Stomach (tissue), 19 donors: ENCODE measurements at places on chromosomes 4 and X. TPM values are rescaled to one million over a fixed set of nuclear protein-coding genes. Genes with fewer than 3 reads are reported as not detected.
A peak's percentile ranks its signal among the peaks of the same experiment; 100 is the strongest.

- DNase-seq: peak; percentile 32
These were observed 31.6 kb upstream of the C1QTNF7 start for GRCh38 chr4:15396157-15396800.

DNA sequence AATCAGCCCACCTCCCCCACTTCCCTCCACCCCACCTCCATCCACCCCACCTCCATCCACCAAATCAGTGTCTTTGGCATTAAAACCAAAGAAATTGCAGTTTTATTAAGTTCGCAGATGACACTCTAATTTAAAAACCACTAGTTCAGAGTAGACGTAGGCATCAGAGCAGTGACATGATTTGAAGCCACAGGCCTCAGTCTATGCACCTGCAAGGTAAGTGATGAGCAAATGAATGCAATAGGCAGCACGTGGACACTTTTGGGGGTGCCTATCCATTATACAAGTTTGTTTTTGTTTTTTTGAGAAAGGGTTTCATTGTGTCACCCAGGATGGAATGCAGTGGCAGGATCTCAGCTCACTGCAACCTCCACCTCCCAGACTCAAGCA lies 88.0 kb upstream of the TRIM2 start:
- DNase-seq: no peak

GRCh38 chr4:4719436-4719835 lies 140.0 kb upstream of the MSX1 start:
- no peak for DNase-seq

DNA sequence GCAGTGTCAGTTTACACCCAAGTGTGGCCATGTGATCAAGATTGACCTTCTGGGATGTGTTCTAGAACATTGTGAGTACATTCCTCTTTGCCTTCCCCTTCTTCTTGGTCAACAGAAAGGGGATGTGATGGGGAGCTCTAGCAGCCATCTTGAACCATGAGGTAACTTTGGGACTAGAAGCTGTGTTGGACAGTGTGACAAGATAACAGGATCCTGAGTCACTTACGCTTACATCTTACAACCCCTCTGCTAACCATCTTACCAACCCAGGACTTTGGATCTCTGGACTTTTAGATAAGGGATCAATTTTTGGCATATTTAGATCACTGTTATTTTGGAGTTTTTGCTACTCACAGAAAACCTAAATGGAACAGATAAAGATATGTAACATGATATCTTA lies 625.6 kb downstream of the BCOR start:
- DNase-seq: no peak

SETD7 gene
- 40.3 TPM for total RNA-seq

DNA sequence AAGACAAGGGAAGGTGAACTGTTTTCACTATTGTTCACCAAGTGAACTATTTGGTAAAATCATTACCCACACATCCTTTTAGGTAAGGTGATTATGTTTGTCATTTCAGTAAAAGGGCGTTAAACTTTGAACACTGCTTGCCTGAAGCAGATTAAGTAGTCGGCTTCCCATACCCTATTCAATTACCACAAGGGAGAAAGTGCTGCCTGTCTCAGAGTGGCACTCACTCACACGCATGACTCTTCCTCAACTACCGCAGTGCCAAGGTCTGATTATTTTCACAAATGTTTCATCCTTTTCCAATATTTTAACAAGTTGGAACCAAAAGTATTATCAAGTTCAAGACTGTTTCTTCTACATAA lies 11.0 kb downstream of the VEGFC start:
- no peak for DNase-seq

CSAG1 gene
- total RNA-seq: not detected

IL15 gene
- 1.2 TPM for total RNA-seq

GRCh38 chr4:85717847-85718246 lies 242.9 kb downstream of the ARHGAP24 start:
- DNase-seq: no peak

DNA sequence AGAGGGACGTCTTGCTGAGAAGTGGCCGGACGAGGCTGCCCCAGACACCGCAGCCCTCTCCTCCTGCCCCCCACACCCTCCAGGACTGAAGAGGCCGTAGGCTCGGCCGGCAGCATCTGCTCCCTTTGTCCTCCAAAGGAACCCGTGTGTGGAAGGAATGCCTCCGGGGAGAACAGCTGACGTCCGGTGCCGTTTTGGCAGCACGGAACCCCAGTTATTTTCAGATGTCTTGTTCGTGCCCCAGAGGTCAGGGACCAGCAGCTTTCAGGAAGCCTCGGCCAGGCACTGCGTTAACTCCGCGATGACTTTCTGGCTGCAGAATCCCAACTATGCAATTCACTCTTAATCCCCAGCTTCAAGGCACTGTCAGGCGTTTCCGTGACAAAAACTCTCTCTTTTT lies 10.9 kb upstream of the PPP2R3B start:
- DNase-seq: no peak

GRCh38 chrX:30280428-30280827 lies 28.8 kb downstream of the NR0B1 start:
- no peak for DNase-seq

KCND1 gene
- not detected for total RNA-seq

- no peak for DNase-seq
These were observed 62.9 kb upstream of the CAMK2D start for GRCh38 chr4:113824396-113824795.

DNA sequence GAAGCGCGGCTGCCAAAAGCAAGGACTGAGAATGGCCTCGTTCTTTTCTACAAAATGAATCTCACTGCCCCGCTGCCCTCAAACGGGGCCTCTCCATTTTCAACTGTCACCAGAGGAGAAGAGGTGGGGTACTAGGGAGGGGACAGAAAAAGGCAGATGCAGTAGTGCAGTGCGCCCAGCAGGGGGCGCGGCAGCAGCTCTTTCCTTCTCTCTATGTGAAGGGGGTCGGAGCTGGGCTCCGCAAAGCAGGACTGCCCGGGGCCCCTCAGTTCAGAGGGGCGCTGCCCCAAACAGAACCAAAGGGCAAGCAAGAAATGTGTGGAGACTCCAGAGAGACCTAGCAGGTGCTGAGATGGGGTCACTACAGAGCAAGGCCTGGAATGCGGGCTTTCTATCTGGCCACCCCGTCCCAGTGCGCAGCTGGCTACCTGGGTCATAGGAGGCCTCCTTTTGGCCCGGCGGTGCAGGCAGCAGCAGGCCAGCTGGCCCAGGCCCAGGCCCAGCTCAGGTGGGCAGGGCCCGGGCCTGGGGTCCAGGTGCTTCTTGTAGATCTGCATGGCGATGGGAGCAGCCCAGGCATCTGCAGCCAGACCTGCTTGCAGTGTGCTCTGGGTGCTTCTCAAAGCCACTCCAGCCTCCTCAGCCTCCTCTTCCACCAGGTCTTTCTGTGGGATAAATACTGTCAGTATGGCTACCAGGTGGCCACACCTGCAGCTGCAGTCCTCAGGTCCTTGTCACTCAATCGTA lies 5.9 kb downstream of the IRAK1 start:
- peak; percentile 74 for DNase-seq

XAGE2 gene
- not detected for total RNA-seq

DNA sequence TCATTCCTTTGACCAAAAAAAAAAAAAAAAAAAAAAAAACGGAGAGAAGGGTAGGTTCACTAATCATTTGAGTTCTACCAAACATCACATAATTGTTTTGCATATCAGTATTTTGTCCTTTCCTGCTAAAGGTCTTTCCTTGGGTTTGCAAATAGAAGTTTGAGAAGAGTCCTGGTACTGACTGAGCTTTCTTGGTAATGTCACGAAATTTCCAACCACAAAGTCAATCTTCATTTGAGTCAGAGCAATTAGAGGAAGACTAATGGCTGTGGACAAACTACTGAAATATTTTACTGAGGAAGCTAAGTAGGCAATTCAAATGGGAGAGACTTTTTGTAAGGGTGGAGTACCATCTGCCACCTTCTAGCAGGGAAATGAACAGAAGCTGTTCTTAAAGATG lies 21.7 kb upstream of the CD40LG start:
- DNase-seq: no peak

DNA sequence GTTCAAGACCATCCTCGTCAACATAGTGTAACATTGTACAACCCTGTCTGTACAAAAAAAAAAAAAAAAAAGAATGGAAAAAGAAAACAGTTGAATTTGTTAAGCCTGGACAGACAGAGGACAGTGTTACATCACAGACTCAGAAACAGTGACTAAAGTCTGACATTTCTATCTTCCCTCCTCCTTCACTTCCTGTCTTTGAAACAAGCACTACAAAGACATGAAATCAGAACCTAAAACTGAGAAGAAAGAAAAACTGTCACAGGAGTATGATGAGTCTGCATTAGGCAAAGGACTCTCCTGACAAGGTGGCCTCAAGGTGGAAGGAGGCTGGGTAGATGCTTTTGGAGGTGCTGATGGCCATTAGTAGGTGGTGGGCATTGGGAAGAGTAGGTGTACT lies 126.7 kb downstream of the RBM47 start:
- DNase-seq: no peak

NSG1 gene
- total RNA-seq: not detected

DNA sequence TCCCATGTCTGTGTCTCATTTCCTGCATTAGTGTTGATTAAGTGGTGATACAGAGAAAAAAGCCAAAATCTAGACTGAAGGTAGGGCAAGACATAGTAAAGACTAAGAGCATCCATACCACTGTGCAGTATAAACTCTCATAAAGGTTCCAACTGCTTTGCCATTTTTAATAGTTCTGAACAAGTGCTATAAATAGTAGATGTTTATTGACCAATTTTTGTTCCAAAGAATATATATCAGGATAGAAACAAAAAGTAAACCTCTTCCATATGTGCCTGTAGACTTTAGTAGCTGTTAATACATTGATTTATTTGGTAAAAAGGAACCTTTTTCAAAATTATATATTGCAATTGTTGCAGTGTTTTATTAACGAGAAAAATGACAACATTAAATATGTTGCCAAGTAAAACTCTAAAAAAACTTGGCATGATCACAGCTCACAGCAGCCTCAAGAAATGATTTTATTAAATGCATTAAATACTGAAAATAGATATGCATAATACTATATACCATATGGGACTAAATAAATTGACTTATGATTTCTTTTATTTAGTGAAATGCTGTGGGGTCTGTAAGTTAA lies 22.3 kb upstream of the AASDH start:
- peak; percentile 8 for DNase-seq

DNA sequence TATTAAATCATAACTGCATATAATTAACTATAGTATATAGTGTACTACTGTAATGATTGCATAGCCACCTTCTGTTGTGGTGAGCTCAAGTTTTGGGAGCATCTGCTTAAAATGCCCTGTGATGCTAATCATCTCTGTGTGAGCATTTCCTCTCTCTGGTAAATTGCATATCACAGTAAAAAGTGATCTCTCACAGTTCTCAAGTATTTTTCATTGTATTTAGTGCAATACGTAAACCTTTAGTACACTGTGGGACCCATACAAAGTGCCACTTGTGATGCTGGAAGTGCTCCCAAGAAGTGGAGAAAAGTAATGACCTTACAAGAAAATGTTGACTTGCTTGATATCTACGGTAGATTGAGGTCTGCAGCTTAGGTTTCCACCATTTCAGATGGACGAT lies 82.0 kb downstream of the WWC2 start:
- DNase-seq: no peak

DNA sequence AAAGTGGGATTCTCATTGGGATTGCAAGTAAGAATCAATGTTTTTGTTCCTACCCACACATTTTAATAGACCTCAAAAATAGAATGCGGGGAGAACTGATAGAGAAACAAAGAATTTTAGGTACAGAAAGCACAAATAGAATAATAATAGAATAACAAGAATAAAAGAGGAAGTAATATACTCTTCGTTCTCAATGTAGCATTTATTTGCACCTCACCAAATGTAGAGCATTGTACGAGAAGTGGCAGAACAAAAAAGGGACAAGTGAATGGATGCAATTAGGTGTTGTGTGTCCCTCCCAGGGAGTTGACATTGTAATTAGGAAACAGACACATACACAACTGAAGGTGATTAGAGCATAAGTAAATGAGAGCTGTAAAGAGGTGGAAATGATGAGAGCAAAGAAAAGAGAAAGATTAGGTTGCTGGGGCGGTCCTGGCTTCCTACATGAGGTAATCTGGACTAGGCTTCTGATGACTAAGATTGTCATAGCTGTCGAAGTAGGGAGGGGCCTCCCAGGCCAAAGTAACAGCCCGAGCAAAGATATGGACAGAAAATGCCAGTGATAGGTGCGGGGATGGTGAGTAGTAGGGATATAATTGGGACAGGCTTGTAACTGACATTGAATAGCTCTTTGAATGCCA lies 10.4 kb downstream of the RAB9A start:
- peak; percentile 33 for DNase-seq

DNA sequence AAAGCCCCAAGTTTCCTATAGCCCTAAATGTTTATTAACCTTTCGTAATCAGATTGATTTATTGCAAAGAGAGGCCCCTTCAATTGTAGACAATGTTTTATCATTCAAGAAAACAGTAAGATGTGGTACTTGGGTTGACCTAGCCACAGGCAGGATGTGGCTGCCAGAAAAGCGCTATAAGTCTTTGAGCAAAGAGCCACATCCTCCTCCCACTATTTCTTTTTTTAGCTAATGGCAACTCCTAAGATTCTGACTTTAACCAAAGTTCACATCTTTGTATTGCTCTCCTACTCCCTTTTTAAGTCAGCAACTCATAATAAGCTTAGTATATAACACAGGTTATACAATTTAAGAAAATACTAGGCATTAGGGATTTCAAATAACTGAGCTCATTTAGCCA lies 70.7 kb upstream of the PPP3CA start:
- DNase-seq: peak; percentile 54

DNA sequence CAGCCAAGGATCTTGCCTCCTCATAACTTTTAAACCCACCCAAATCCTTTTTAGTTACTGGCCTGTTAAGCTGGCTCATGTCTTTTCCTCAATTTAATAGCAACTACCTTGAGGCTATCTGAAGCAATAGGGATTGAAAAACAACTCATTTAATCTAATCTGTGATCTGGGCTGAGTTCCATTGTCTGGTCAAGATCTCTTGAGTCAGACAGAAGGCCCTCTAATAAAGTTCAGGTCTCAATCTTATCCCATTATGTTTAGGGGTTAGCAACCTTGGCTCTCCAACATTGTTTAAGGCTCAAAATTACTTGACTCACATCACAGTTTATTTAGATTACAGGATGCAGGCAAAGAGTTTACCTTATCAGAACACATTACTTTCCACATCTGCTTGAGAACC lies 436.1 kb downstream of the ANKRD50 start:
- DNase-seq: no peak

- DNase-seq: no peak
These were observed 381.0 kb upstream of the BOD1L1 start for GRCh38 chr4:14008494-14008893.

DNA sequence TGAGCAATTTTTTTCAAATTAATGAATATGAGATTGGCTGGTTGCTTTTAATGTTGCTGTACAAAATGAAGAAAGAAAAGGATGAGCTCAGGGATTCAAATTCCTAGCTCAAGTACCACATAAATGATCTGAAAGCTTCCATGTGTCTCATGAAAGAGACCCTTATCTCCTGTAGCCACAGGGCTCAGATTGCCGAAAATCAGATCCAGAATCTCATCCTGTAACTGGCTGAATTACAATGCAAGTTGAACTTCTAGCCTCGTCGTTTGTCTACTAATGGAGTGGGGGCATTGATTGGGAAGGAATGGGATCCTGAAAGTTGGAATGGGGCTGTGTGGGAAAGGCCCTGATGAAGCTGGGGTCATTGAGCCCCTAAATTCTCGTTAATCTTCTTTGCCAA lies 143.4 kb upstream of the ATP6AP2 start:
- DNase-seq: no peak

GRCh38 chrX:23911126-23911835 lies 3.5 kb downstream of the CXorf58 start:
- no peak for DNase-seq

- peak; percentile 14 for DNase-seq
These were observed 3.1 kb downstream of the NKX1-1 start for GRCh38 chr4:1403177-1403583.

NOX1 gene
- total RNA-seq: not detected

GRCh38 chr4:39166177-39166576 lies 16.2 kb upstream of the WDR19 start:
- DNase-seq: no peak
